T follicular helper cell (primary cell): ENCODE measurements at places on chromosomes 7 and 10.
A peak's percentile ranks its signal among the peaks of the same experiment; 100 is the strongest.

DNA sequence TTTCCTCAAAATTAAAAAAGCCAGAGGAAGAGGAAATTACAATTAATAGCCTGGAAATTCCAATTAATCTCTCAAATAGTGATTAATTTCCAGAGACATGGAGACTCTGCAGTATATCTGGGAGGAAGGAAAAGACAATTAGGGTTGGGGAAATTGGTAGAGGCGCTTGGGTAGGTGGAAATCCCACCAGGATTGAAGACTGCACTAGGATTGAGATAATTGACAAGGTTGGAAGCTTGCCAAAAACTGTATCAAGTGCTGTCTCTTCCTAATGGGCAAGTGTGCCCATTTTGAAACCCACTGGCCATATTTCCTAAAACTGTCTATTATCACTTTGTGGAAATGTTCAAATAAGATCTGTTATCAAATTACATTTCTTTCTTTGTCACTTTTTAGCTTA, 21.6 kb downstream of the CHN2 start:
- DNase-seq, result no peak

GRCh38 chr7:91843831-91844230, 36.7 kb downstream of the MTERF1 start:
- DNase-seq, result no peak

DNA sequence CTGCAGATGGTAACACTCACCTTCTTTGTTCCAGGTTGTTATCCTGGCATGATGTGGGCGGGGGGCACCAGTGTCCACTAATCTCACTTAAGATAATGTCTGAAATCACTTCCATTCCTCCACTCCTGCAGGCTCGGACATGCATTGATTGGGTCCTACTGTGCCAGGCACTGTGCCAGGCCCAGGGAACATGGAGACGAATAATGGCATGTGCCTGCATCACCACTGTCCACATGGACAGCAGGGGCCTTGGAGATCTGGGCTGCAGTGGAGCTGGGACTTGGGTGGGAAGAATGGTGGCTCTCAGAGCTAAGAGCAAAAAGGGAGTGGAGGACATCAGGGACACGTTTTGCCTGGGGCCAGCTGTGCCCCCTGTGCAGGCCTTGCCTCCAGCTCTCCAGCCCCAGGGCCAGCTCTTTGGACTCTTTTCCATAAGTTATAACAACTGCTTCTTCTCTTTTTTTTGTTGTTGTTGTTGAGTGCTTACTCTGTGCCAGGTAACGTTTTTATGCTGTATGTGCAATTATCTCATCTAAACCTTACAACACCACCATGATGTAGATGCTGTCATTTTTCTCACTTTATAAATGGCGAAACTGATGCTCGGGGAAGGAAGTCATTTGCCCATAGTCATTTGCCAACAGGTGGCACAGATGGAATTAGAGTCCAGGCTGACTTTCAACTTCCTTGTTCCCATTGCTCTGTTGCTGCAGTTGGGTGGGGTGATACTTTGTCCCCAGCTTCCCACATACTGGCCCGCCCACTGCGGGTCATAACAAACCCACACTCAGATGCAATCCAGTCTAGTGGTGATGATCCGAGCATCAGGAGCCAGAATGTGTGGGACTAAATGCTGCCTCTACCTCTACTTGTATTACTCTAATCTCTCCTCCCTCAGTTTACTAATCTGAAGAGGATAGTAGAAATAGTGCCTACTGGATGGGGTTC, 19.1 kb downstream of the PLPP4 start:
- no peak for DNase-seq

GRCh38 chr7:122544463-122544862, 154.5 kb downstream of the RNF133 start:
- DNase-seq, result no peak

- no peak for DNase-seq
Measured at GRCh38 chr7:75993689-75994387, 557 bp downstream of the TMEM120A start.

DNA sequence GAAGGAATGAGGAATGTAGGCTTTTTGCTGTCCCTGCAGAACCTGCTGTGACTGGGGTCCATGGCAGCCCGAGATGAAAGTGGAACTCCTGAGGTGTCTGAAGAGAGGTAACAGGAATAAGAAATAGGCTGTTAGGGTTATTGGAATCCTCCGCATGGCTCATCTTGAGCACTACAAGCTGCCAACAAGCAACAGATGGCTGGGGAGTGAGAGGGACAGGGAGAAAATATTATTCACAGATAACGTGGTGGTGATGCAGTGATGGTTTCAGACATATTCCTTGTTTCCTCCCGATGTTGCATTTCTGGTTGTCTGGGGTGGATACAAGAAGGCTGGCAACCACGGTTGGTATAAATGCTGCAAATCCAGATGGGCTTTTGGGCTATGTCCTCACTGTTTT, 46.1 kb downstream of the AP3M1 start:
- DNase-seq, result no peak

GRCh38 chr10:133132473-133133291, 27.3 kb upstream of the KNDC1 start:
- no peak for DNase-seq

- DNase-seq, result no peak
Measured at GRCh38 chr10:51300617-51301304, 226.5 kb downstream of the PRKG1 start.

- no peak for DNase-seq
Measured at GRCh38 chr7:95596198-95597063, at the start of gene PDK4. PDK4 (minus strand) TSS chr7:95596516; CDS start chr7:95596293, 223 bp downstream.

- DNase-seq, result no peak
Measured at GRCh38 chr7:47196106-47196645, 385.7 kb downstream of the TNS3 start.

DNA sequence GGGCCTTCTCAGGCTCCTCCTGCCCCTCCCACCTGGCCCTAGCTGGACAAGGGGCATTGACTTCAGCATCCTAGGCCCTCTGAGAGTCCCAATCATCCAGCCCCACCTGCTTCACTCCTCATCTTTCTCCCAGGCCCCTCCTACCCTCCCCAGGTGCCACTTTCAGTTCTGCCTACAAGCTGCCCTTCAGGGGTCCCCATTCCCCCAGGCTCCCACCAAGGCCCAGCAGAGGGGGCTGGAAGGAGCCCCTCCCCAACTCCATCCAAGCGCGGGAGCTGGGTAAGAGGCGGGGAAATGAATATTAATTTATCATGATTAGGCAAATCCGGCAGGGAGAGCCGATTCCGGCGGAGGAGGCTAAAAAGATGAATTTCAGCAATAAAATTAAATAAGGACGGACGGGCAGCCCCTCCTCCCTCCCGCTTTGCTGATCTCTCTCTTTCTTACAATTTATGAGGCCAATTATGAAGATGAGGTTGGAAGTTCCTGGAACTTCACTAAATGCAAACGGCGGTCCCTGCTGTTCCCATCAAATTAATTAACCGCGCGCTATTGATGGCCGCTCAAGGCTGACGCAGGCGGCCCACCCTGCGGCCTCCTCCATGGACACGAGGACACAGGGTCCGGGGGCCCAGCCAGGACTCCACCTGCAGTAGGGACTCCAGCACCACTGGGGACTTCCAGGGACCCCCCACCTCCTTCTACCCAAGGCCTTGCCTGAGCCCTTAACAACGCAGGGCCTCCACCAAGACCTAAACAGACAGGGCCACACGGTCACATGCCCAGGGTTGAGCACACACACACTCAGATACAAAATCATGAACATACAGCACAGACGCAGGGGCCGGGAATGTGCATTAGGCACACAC, 13.9 kb downstream of the POLL start:
- no peak for DNase-seq

GRCh38 chr10:48993627-48994026, 54.0 kb upstream of the LRRC18 start:
- no peak for DNase-seq

- DNase-seq, result no peak
Measured at GRCh38 chr7:117781707-117782106, 91.5 kb downstream of the CTTNBP2 start.

DNA sequence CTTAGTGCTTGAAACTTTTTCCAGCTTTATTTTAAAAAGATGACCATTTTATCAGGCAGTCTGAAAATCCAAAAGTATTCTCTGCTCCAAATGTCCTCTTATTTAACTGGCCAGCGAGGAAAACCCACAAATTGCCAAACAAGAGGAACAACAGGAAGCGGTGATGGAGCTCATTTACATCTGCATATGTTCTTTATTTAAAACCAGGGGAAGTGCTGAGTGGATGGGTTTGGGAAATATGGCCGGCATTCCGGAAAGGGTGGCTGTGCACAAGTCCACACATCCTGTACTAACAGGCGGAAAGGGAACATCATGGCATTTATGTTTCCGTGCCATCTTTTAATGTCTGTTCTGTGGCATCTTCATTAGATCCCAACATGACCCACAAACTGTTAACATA, 974.5 kb downstream of the LRMDA start:
- DNase-seq, result no peak

GRCh38 chr10:78729366-78729765, 339.4 kb upstream of the ZMIZ1 start:
- no peak for DNase-seq

DNA sequence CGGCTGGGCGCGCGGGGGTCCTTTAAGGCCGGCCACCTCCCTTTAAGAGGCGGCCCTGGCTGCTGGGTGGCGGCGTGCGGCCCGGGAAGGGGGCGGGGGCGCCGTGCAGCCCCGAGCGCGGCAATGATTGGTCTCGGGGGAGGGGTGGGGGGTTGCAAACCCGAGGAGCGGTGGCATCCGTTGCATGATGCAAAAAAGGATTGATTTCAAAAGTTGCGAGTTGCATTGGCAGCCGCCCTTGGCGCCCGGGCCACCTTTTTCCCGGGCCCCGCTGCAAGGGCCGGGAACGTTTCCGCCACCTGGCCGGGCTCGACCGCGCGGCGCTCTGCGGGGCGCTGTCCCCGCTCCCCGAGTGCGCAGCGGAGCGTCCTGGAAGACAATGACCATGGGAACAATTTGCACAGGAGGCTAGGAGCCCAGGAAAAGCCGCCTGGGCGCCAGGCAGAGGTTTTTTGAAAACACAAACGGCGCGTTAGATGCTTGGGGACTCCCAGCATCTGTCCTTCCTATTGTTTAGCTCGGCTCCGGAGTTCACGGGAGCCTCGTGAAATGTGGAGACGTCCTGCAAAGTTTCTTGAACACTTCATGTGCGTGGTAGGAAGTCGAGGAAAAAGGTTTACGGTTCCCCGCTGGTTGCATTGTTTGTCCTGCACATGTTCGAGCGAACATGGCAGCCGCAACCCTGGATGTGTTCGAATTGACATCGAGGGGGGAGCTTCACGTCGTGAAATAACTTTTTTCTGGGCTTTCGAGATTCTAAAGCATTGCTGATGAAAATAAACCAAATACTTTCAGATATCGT, at the start of gene SEPHS1:
Gene SEPHS1 (minus strand): TSS at position 78 of the 802 bp plus-strand sequence. CDS start 3,343 bp downstream, outside the sequence.
- DNase-seq, result peak; percentile 70

GRCh38 chr7:84162125-84162524, 32.5 kb downstream of the SEMA3A start:
- DNase-seq, result no peak

GRCh38 chr7:92289321-92289720, 43.5 kb downstream of the ANKIB1 start:
- no peak for DNase-seq

GRCh38 chr10:12801214-12802087, 200.1 kb downstream of the CCDC3 start:
- DNase-seq, result no peak

DNA sequence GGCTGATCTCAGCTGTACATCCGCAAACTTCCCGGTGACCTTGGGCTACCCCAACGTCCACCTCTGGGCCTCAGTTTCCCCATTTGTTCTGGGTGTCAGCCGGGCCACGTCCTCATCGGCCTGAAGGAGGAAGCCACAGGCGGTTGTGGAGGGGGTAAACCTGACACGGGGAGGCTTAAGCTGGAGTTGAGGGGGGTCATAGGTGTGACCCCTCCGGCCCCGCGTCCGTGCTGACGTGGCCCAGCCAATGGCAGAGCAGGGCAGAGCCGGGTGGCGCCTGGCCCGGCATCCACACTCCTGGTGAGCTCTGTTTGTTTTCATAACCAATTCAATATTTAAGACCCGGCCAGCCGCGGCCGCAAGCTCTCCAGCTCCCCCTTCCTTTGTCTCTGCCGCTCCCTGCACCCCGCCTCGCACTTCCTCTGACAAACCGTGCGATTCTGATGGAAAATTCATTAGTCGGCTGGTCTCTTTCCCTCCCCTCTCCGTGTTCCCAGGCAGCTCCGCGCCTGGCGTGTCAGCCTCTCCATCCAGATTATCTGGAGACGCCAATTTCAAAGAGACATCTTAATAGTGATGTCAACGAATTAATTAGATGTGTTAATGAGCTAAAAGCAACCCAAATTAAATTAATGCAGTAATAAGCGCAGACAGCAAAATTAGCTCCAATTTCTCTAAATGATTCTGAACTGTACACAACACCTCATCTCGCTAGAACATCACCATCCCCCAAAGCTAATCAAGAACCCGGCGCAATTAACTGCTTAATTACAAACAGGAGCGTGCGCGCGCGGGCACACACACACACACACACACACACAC, 55.4 kb downstream of the MICALL2 start:
- no peak for DNase-seq

GRCh38 chr10:110267276-110267675, 37.4 kb downstream of the SMNDC1 start:
- no peak for DNase-seq

DNA sequence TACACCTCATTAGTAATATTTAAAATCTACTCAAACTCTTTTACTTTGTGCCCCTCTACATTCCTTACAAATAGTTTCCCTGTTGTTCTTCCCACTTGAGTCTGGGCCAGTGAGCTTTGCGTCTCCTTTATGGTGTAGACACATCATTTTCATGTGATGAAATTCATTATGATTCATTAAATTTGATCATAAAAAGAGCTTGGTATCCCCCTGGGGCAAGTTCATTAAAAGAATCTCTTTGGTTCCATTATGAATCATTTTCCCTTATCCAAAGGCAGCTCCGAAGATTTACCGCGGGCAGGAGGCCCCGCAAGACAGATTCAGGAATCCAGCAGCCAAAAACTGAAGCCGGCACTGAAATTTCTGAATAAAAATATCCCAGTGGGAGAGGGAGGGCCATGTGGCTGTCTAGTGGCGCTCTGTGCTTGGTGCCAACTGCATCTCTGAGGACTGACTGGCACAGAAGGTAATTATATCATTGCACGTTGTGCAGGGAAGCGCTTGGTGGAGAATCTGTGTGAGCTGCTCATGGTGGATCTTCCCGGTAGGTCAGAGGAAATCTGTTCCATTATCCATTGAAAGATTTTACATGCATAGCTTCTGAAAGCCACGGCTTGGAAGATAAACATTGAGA, 151.4 kb upstream of the PITRM1 start:
- no peak for DNase-seq

- DNase-seq, result no peak
Measured at GRCh38 chr7:111517549-111517951, 44.7 kb downstream of the IMMP2L start.

GRCh38 chr7:39647816-39648215, 24.4 kb downstream of the RALA start:
- DNase-seq, result no peak

- no peak for DNase-seq
Measured at GRCh38 chr7:128891110-128891941, 19.2 kb downstream of the KCP start.

GRCh38 chr10:112991888-112992491, 41.9 kb downstream of the TCF7L2 start:
- no peak for DNase-seq

DNA sequence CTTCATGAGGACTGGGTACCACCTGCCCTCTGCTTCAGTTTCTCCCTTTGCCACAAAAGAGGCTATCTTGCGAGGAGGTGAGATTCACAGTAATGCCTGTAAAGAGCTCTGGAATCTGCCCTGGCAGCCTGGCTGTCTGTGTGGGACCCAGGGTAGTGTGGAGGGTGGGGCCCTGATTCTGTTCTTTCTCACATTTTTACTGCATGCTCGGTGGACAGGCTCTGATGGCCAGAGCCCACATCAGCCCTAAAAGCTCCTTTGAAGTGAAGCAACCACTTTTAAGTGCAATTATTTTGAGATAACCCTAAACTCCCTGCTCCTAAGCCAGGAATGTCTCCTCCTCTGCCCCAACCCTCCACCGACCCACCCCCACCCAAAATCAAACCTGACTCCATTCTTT, 92.1 kb upstream of the PODXL start:
- no peak for DNase-seq
